T-helper 17 cell (primary cell): ENCODE measurements at places on chromosomes 5 and 9.

GRCh38 chr5:159459132-159459627, 128.9 kb upstream of the IL12B start:
- no peak for DNase-seq

GRCh38 chr5:81696418-81697397, 54.2 kb downstream of the SSBP2 start:
- no peak for DNase-seq

DNA sequence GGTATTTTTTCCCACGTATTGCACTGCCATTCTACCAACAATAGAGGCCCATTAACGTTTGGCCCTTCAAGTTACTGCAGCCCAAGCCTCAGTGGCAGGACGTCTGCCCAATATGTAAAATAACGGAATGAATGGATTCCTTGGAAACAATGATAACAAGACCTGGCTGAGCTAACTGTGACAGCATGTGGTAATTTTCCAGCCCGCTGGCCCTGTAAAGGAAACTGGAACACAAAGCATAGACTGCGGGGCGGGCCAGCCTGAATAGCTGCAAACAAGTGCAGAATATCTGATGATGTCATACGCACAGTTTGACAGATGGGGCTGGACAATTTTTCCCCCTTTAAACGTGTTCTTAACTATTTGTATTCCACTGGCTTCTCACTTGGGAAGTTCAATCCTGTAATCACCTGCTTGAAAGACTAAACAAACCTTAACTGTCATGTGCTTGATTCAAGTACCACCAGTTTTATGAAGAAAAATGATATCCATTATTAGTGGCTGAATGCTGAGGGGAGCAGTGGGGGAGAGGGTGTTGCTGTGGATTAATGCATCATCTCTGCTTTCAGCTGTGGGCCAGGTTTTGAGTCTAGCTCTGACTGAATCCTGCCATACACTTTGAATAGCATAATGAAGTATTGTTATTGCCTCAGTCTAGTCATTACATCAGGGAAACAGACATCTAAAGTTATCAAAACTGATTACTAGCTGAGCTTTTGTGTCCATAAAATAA, 323.9 kb downstream of the TMEM161B start:
- no peak for DNase-seq

- DNase-seq, result no peak
Observed at GRCh38 chr9:16519001-16519400, 351.5 kb downstream of the BNC2 start.

DNA sequence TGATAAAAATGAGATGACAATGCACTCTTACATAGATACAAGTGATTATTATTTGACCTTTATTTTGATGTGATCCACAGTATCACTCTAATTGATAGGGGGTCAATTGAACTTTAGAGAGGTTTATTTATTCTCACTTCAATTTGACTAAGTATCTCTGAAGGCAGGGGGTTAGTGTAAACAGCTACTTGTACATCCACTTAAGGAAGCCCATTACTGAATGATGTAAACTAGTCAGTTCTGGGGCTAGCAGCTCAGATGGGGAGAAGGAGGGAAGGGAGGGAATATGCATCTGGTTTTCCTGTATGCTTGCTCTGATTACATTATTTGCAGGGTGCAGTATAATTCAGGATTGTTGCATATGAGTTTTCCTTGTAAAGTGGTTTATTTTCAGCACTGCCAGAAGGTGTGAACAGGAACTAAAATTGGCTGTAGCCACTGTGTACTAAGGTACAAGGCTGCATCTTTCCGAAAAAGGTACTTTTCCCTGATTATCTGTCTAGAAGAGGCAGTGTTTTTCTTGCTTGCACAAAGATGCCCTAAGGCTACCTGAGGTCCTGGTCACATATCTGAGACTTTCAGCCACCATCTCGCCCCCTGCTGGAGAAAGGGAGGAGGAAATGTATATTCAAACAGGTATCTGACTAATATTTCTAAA, 51.2 kb downstream of the MRPS27 start:
- no peak for DNase-seq

GRCh38 chr9:21965401-21965951, 28.7 kb downstream of the CDKN2A start:
- DNase-seq, result no peak

DNA sequence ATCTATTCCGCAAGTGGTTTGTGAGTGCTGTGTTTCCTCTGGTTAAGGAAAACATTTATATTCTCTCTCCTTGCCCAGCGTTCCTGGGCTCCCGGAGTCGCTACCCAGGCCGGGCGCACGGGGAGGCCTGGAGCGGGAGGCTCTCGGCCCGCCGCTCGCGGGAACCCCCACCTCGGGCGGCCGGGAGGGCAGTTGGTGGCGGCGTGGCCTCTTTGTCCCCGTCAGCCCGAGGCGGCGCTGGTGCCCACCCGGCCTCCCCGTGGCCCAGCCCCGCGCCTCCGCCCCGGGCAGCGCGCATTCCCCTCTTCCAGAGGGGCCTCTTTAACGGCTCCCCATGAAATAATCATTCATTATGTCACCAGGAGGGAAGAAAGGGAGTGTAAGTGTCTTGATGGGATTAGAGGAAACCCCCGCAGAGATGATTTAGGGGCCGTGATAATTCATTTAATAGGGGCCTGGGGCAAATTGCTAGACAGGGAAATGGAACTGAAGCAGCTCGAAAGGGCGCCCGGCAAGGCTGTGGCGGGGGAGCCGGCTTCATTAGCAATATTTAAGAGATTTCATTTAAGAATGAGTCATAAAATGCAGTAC, 181.9 kb upstream of the TBCA start:
- no peak for DNase-seq

GRCh38 chr9:5455181-5455580, 4.8 kb downstream of the CD274 start:
- DNase-seq, result no peak

- peak; percentile 43 for DNase-seq
Observed at GRCh38 chr5:132489871-132490483, 596 bp downstream of the IRF1 start.

DNA sequence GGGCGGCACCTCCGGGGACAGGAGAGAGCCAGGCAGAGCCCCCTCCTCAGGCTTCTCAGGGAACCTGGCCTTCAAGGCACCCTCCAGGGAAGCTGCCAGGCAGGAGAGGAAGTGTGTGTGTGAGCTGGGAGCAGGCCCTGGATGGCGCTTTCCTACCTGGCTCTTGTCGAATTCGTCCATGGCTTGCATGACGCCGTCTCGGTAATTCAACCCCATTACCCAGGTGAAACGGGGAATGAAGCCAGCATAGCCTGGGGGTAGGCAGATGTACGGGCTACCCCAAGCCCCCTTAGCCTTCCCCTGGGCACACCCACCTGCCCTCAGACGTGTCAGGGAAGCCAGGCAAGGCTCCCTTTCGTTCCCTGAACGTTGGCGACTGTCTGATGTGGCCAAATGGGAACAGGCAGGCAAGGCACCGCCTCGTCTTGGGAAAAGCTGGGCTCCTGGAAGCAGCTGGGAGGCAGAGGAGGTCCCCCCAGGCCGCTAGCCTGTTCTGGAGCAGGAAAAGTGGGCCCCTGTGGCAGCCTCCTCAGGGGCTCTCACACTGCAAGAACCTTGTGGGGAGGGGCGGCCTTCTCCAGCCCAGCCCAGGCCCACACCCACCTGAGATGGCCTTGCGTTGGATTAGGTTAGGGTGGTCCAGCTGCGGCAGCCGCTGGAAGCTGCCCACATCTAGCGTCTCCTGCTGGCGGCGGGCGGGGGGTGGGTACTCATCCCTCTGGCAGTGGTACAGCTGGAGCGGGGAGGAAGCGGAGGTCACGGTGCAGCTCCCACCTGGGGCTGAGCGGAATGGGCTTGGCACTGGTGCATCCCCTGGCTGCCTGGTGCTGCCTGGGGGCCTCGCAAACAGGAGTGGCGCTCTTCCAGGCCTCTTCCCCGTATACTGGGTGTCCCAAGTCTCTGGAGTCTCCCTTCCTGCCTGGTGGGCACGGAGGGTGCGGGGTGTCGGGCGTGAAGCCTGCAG, 3.7 kb downstream of the TUBB4B start:
- no peak for DNase-seq

DNA sequence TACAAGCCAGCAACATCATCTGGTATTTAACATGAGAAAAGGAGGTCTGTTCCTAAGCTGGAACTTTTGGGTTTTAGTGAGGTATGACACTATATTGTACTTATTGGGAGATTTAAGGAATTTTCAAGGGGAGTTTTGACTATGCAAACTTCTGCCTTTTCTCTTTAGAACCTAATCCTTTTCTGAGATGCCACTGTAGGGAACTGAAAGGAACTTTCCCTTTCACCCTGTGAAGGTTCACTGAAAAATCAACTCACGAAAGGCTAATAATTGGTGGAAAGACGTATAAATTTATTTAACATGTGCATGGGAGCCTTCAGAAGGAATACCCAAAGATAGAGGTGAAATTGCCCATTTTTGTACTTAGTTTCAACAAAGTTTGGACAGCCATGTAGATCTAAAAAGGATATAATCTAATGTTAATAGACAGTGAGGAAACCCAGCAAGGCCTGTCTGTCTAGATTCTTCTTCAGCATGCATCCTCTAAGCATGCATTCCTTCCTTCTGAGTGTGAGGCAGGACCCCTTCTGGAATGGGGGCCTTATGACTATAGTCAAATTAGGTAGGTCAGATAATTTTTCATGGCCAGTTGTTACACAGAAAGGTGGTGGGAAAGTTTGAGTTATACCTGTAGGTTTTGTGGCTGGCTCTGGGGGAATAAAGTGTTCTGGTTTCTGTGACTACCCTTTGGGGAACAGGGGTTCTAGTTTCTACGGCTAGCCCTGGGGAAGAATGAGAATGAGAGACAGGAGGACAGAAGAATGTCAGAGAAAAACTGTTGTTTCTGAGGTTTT, 200.3 kb downstream of the C9orf152 start:
- DNase-seq, result no peak

DNA sequence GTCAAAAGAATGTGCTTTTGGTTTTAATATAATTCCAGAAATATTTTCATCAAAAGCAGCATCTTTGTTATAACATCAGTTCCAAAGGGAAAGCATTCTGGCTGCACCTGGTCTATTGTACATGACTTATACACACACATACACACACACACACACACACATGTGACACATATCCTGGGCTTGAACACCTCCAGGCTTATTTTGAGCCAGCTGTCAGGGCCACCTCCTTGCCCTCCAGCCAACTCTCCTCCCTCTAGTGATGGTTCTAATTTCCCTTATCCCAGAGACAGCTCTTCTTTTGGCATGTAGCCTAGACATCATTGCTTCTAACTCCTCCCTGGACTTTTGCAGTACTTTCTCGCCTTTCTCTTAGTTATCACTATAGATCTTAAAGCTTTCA, 115.0 kb downstream of the PIK3R1 start:
- no peak for DNase-seq

DNA sequence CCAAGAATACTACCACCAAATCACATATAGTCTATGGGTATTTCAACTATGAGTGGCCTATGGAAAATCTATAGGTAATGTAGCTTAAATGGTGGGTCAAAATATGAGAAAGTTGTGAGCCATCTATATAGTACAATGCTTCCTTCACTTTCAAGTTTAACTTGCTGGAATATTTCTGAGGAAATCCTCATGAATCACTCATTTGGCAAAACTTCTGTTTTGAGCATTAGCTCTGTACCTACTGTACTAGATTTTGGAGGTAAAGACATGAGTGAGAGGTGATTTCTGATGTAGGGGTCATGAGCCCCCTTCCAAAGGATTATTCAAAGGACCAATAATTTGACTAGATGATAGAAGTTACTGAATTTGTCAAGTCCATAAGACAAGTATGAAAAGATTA, 80.6 kb upstream of the DAB2 start:
- DNase-seq, result no peak

DNA sequence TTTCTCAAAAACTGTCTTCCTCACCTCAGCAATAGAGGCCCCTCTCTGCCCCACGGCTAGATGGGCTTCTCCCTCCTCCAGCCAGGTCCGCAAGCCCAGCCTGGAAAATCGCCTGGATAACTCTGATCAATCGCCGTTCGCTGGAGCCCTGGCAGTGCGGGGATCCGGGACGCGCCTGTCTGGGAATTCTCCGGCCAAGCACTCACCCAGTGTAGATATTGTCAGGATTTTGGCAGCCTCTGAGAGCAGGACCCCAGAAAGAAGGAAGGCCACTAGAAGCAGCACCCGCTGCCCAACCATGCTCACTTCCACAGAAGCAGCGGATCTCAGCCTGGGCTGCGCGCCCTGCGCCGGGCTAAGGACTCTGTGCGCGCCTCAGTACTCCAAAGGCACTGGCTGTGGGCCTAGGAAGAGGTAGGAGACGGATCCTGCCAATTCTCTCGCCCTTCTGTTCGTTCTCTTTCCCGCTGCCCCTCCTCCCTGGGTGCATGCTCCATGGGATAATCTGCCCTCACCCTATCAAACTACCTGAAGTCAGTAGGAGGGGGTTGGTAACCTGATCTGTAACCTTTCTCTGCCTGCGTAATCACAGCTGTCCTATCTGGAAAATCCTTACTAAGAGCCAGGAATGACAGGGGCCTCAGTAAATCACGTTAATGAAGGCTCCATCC, at the start of gene UGT3A1:
Gene UGT3A1, minus strand, starts transcription at position 450 of the 671 bp plus-strand sequence. Its CDS starts 150 bp downstream, at position 300.
- no peak for DNase-seq

DNA sequence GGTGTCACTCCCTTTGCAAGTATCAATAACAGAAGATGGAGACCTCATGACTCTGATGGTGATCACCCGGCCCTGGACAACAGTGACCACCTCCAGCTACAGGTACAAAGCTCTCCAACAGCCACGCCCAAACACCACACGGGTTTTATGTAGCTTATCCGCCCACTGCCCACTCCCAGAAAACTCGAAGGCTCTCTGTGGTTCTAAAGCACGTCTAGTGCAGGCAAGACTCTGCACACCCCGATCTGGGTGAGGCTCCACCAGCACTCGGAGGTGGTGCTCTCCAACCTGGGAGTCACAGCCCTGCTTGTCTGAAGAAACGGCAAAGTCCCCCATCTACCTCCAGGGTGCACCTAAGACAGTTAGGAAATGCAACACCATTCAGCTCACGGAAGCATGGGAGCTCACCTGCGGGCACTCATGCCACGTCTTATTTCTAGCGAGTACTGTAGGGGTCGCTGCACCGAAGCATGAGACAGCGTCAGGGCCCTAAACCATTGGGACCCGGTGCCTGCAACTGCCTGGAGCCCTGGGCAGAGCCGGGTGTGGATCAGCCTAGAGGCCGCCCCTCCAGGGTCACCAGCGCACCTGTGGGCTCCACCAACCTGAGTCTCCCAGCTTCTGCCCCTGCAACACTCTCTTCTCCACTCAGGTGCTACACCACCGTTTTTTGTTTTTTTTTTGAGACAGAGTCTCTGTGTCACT, 58.1 kb upstream of the ZNF354A start:
- DNase-seq, result no peak

- no peak for DNase-seq
Observed at GRCh38 chr5:166625210-166625865, 1666.1 kb upstream of the WWC1 start.

GRCh38 chr5:116308391-116308790, 223.6 kb downstream of the COMMD10 start:
- no peak for DNase-seq

DNA sequence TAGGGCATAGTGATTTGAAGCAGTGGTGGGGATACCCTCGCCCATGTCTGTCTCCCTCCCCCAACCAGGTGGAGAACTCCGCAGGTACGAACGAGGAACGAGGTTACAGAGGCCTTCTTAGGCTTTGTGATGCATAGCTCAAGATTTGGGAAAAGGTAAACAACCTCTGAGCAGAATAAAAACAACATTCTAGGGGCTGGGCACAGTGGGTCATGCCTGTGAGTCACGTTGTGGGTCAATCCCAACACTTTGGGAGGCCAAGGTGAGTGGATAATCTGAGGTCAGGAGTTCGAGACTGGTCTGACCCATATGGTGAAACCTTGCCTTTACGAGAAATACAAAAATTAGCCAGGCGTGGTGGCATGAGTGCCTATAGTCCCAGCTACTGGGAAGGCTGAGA, 3.6 kb upstream of the LCP2 start:
- no peak for DNase-seq

GRCh38 chr9:22044583-22044982, 35.5 kb upstream of the CDKN2B start:
- DNase-seq, result no peak

- DNase-seq, result no peak
Observed at GRCh38 chr5:52359261-52359660, 428.5 kb upstream of the ITGA1 start.
